ENCODE measurements at places on chromosomes 7 and 10. TPM values are rescaled to one million over a fixed set of nuclear protein-coding genes. Genes with fewer than 3 reads are reported as not detected.

PPP1R3C gene
- 1.5 TPM for total RNA-seq

CFAP58 gene
- 0.17 TPM for total RNA-seq

CNNM1 gene
- 0.38 TPM for total RNA-seq

PCLO gene
- 16.5 TPM for total RNA-seq
